ENCODE measurements at places on chromosomes 4 and X.

DNA sequence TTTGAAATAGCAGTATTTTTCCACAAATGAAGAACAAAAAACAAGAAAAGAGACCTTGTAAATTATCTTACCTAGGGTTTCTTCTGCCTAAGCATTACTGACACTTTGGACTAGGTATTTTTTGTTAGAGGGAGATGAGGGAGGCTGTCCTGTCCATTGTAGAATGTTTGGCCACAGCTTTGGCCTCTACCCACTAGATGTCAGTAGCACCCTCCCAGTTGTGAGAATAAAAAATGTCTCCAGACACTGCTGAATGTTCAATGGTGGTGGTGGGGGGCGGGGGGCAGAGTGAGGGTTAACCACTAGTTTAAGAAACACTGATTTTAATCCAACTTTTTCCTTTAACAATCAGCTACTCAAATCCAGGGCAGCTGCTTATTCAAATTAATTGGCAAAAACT is 25.8 kb downstream of the OTUD4 start:
- peak; percentile 4 for DNase-seq

- DNase-seq = no peak
These were observed 211.7 kb downstream of the FAT4 start for GRCh38 chr4:125526420-125526819.

- DNase-seq = no peak
These were observed 25.3 kb downstream of the CLNK start for GRCh38 chr4:10659251-10659650.

GRCh38 chr4:39741401-39741800 is 43.5 kb downstream of the UBE2K start:
- no peak for DNase-seq

DNA sequence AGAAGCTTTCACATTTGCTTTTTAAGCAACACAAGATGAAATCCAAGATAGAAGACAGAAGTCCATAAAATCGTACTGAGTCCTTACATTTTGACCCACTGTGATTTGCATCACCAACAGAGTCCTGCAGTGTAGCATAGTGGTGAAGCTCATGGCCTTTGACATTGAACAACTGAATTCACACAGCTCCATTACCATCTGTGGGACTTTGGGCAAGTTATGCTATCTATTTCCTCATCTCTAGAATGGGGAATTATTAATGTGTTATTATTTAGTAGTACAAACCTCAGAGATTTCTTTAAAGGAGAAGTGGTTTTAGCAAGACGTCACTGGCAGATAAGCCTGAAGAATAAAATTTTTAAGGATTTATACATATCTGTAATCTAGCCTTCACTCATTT is 10.7 kb downstream of the GPRIN3 start:
- no peak for DNase-seq

GRCh38 chrX:9482408-9482807 is 17.6 kb downstream of the TBL1X start:
- peak; percentile 41 for DNase-seq

DNA sequence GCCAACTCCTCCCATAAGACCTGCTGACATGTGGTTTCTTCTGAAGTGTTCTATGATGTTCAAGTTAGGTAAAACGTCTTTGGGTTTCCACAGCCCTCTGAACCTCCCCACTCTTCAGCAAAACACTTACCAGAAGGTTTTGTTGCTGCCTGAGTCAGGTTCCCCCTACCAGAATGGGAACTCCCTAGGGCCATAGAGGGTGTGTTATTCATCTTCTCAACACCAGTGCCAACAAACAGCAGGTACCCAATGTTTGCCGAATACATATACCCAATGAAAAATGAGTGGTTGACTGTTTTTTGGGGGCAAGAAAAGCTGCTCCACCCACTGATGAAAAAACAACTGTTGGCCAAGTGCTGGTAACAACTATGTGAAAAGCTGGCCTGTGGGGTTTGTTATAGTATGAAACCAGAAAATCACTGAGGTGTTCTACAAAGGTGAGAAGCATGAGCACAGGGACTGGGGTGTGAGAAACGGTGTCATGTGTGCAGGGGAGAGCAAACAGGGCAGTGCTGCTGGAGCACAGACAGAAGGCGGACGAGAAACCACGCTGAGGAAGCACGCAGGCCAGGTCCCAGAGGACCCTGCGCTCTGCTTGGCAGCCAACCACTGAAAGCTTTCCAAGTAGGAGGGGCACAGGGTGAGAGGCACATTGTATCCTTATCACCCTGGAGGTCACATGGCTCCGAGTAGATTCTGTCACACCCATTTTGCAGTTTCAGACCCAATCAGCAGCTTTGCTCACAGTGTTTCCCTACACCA is 28.8 kb downstream of the ATP8A1 start:
- DNase-seq = peak; percentile 1

GRCh38 chr4:114691865-114692264 is 93.3 kb downstream of the UGT8 start:
- DNase-seq = no peak

DNA sequence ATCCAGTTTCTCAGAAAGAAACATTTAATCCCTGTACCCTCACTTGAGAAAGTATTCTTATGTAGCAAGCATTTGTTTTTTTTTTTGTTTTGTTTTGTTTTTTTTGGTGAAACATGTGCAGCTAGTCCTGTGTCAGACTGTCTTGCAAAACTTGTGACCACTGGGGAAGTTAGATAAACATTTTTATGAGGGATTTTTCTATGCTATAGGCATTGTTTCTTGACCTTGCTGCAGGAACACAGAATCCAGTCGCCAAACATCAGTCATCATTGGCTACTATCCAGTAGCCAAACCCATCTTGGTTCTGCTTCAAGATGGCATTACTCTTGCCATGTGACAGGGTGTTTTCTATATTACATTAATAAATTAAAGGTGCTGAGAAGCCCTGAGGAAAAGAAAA is 7.7 kb upstream of the MAPK10 start:
- DNase-seq = no peak

GRCh38 chr4:82688091-82688795 is 110.4 kb downstream of the SCD5 start:
- peak; percentile 29 for DNase-seq

- no peak for DNase-seq
These were observed 25.2 kb downstream of the RWDD4 start for GRCh38 chr4:183633476-183634400.

GRCh38 chr4:129623233-129623875 is 527.4 kb downstream of the C4orf33 start:
- DNase-seq = peak; percentile 1

DNA sequence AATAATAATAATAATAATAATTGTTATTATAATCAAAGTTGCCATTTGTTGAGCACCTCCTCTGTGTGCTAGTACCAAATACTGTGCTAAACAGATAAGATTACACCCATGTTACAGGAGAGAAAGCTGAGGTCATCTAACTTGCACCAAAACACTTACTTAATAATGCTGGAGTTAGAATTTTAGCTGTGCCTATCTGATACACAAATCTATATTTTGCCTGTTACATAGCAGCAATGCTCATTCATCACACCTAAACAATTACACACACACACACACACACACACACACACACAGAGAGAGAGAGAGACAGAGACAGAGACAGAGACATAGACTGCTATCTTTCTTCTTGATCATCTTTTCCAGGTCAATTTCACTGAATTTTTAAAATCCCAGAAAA is 170.9 kb upstream of the KLF3 start:
- no peak for DNase-seq

GRCh38 chr4:76896614-76897535 is 1.1 kb downstream of the SOWAHB start:
- DNase-seq = peak; percentile 69

DNA sequence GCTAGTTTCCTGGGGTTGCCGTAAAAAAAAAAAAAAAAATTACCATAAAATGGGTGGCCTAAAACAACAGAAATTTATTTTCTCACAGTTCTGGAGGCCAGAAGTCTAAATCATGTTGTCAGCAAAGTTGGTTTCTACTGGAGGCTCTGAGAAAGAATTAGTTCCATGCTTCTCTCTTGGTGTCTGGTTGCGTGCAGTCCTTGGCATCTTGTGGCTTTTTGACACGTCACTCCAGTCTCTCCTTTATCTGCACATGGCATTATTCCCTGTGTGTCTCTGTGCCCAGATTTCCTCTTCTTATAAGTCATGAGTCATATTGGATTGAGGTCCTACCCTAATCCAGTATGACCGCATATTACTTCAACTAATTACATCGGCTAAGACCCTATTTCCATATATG is 38.7 kb downstream of the SPATA4 start:
- no peak for DNase-seq

GRCh38 chr4:85826060-85826678 is 351.2 kb downstream of the ARHGAP24 start:
- DNase-seq = peak; percentile 71

DNA sequence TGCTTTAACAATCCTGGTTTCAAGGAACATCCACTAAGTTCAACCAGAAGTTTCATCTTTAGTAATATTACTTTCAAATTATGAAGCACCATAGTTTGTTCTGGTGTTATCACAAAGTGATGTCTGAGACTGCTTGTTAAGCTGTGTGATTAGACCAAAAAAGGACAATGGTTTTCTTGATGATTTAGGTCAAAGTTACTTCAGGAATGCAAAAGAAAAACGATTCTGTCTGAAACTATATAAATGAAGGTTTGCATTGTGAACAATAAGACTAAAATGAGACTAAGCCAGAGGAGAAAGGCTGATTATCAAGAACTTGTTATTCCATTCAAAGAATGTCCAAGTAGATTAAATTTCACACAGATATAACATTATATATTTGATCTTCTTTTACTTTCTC is 122.4 kb upstream of the ETNPPL start:
- DNase-seq = no peak

- DNase-seq = no peak
These were observed 1.4 kb upstream of the LGI2 start for GRCh38 chr4:25032126-25032525.

- DNase-seq = no peak
These were observed 156.5 kb upstream of the DKK2 start for GRCh38 chr4:107192601-107193000.

DNA sequence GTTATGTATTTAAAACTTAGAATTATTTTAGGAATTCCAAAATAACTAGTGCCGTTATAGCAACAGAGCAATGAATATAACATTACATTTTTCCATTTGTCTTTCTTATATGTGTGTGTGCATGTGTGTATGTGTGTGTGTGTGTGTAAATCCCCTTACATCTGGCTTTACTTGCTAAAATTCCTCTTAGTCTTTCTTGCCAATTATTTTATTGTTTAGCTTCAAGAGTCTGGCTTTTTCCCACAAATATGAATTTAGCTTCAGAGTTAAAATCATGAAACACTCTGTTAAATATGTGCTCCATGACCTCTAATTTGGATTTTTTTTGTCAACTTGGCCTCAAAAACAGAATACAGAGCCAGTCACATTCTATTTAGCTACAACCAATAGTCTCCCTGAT is 18.9 kb downstream of the FGF13 start:
- no peak for DNase-seq

DNA sequence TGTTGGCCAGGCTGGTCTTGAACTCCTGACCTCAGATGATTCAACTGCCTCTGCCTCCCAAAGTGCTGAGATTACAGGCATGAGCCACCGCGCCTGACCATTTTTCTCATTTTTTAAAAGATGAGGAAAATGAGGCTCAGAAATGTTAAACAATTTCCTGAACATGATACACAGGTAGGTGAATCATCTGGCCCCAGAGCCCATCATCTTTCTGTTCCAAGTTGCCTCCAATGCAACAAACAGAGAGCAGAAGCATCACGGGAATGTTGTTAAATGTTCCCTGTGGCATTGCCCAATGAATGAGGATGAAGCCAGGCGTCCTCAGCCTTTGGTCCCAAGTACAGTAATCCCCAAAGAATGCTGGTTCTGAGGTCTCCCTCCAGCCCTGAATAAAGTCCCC is 31.3 kb upstream of the ANXA5 start:
- no peak for DNase-seq

GRCh38 chrX:97529536-97530200 is 646.0 kb downstream of the RPA4 start:
- DNase-seq = no peak

DNA sequence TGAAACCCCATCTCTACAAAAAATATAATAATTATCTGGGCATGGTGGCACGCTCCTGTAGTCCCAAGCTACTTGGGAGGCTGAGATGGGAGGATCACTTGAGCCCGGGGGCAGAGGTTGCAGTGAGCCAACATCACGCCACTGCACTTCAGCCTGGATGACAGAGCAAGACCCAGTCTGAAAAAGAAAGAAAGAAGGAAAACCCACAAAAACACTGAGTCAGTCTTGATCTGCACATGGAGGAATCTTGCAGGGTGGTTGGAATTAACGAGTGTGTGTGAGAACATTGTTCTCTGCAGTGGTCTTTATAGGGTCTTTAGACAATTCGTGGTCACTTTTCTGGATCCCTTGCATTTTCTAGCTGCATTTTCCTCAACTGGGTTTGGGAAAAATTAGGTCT is 23.2 kb downstream of the ADD1 start:
- DNase-seq = no peak

DNA sequence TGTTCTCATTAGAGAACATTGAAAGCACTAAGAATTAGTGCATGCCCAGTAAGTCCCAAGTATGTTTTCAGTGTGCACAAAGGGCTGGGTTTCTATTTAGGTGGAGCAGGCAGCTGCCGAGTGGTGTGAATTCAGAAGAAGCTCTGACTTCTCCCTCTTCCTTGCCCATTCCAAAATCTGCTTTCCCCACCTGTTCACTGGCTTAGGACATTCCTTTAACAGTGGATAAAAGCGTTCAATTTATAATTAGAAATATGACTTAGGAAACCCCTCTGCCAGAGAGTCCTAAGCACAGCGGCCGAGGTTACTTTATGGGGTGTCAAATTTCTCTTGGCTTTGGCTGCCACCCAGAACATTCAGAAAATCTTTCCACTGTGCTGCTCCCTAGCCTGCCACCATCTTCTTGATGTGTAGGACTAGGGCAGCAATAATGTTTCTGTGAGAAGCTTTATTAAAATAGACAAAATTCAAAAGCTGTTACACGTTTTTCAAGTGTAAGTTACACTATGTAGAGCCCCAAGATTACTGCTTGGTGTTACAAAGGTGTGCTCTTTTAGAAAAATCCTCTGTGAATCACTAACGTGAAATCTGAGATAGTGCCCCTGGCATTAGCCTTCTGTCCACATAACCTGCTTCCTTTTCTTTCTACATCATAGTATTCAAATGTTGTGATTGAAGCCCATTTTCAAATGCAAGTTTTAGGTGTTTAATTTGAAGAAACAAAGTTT is 191.6 kb upstream of the ANKRD50 start:
- DNase-seq = peak; percentile 85

GRCh38 chrX:133415276-133416105 is at the start of gene GPC4:
Gene GPC4, minus strand, starts transcription at chrX:133415489. Its CDS starts 524 bp downstream, at chrX:133414965.
- peak; percentile 20 for DNase-seq

DNA sequence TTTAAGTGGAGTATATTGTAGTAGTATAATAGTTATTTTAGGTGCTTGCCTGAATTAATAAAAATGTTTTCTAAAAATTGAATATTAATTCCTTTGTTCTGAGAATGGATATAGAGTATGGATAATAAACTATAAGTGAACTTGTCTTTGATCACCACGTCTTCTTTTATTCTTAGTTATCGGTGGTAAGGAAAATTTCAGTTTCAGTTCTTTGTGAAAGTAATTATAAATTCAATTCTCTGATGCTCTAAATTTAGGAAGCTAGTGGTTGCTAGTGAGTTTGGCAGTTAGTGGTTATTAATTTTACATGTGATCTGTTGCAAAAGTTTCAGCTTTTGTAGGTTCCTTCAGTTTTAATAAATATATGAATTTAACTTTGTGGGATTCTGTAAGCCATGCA is 30.8 kb downstream of the MRPL1 start:
- DNase-seq = no peak

Data from NCI-H69 (cell line).